ENCODE measurements at places on chromosomes 16 and 17.

DNA sequence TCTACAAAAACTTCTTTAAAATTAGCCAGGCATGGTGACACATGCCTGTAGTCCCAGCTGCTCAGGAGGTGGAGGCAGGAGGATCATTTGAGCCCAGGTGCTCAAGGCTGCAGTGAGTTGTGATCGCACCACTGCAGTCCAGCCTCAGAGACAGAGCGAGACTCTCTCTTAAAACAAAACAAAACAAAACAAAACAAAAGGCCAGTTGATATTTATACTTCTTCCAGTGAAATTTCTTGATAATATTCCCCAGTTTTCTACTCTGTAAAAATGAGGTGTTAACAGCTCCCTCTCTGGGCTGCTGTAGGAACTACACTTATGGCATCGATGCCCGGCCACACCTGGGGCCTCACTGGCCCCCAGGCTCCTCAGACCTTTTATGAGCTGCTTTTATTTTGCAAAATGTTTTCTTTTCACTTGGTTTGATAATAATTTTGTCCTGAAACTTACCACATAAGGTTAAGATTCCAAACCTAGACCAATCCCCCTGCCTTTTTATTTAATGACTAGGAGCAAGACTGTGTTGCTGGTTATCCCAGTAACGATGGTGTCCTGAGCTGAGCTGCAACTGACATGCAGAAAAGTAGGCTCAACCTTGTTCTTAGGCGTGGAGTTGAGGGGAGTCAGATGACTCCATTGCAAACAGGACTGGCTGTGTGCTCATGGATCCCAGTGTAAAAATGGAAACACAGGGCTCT lies 17.6 kb downstream of the MAPK8IP3 start:
- DNase-seq, result no peak

DNA sequence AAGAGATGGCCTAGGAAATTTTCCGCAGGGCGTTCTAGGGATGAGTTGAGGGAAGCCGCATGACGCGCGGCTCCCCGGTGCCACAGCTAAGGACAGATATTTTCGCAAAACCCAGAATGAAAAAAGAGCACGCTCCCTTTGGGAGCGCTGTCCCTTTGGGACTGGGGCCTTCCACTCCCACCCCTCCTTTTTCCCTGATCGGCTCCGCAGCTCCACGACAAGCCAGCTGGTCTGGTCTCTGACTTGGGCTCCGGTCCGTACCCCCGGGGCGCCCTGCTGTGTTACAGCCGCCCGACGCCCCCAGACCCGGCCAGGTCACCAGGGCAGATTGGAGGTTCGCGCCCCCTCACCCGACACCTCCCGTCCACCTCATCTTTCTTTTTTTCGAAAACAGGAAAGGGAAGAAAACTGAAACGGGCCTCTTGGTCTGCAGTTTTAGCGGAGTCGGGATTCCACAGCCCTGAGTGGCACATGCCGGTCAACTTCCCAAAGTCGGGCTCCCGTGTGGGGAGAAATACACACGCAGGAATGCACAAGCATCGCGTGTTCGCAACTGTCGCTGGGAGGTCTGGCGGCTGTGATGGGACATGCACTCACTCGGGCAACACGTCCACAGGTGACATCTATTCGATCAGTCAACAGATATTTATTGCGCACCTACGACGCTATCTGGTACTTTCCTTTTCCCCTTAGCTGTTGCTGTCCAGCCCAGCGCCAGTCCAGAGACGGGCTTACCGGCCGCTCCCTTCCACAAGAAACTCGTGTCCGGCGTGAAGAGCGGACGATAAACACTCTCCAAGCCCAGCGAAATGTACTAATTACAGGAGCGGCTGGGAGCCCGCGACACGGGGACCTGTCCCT lies 3.9 kb upstream of the SOX9 start:
- no peak for DNase-seq

- DNase-seq, result no peak
Measured at GRCh38 chr17:15087946-15088345, 177.2 kb downstream of the PMP22 start.

- DNase-seq, result no peak
Measured at GRCh38 chr17:80779961-80780380, 211.7 kb upstream of the CHMP6 start.

DNA sequence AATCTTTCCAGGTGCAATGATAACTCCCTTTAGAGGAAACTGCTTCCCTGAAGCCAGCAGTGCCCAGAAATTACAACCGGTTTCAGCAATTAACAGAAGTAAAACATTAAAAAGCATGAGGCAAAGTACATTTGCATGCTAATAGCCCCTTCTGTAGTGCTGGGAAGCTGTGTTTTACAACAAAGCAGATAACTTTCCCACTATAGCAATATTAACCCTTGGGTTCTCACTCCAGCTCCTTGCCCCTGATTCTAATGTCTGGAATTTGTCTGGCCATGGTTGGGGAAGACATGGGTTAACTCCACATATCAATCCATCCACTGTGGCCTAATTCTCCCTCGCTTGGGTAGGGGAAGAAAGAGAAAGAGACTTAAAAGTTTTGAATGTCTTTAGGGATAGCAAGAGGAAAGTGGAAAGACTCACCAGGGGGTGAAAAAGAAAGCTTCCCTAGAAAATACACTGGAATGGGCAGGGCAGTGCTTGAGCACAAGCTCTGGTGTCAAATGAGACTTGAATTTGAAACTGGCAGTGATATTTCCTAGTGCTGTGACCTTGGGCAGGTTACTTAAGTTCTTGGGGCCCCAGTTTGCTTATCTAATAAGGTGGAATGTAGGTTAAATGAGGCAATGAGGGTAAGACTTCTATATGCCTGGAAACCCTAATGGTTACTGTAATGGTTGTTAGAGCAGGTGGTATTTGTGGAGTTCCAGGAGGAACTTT lies 102.0 kb downstream of the SOX9 start:
- DNase-seq, result no peak

Measured in left forelimb (tissue), 1 donor.